NCI-H1105 (cell line): ENCODE measurements at places on chromosomes 12 and 14.

GRCh38 chr14:55297611-55298499 lies 26.6 kb downstream of the FBXO34 start:
- DNase-seq: no peak

DNA sequence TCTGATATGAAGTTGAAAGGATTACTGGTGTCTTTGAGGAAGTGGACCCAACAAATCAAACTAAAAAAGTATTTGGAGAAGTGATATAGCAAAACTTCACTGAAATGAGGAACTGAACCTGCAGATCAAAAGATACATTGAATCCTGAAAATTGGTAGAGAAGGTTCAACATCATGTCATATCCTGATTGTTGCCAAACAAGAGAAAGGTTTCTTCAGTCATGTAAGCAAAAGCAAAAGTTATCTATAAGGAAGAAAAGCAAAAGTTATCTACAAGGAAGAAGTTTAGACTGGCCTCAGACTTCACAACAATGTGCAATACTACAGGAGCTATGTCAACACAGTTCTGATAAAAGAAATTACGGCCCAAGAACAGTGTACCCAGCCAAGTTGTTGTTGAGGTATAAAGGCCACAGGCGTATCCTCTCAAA lies 142.7 kb downstream of the RAD51B start:
- DNase-seq: no peak

DNA sequence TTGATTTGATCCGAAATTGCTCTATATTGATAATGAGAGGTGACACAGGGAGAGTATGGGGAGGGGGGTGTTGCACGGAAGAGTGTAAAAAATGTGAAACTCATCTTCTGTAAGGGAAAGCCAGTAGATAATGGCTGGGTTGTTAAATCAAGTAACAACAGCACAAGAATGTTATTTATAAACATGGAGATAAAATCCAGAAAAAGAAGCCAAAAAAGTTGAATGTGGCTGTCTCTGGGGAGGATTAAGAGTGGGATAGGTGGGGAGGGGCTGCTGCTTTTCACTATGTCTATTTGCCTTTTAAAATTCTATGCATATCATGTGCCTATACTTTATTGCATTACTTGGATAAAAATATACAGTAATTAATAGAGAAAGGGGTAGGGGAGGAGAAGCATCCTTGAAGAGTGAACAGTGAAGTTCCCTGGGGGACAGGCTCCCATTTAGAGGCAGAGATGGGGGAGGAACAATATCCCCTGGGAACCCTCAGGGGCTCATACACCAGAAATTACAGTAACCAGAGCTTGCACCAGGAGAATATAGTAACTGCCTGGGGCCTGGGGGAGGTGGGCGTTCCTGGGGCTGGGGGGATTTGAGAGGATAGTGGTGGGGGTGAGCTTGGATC lies 39.2 kb upstream of the ANKRD9 start:
- DNase-seq: no peak

GRCh38 chr14:67360470-67361206 lies 510 bp downstream of the EIF2S1 start:
- DNase-seq: no peak

DNA sequence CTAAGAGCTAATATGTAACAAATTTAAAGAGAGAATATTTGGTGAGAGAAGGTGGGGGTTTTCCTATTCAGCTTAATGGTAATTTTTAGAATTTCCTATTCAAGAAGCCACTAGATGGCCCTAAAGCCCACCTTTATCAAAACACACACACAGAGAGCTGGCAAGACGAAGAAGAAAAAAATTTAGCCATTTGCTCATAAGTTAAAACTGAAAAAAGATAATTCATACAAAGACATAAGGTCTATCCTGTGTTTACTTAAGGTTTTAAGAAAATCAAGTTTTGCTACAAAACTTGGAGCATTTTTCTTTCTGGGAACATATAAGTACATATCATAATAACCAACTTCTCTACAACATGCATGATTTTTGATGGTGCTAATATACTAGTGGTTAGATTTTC lies 46.8 kb upstream of the PCED1B start:
- DNase-seq: peak; percentile 25

DNA sequence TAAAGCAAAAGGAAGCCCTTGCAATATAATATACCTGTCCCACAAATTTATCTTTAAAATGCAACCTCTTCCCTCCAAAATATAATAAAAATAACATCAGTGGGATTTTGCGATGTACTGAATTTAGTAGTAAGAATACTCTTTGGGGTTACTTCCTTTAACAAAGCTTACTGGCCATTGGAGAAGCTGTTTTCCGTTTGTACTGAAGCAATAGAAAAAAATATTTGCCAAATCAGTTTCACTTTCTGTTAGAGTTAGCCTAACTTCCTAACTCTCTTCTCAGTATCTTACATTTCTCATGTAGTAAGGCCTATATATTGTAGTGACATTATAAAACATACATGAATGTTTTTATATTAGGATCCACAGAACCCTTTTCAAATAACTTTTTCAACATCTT lies 3.7 kb downstream of the MAX start:
- no peak for DNase-seq

DNA sequence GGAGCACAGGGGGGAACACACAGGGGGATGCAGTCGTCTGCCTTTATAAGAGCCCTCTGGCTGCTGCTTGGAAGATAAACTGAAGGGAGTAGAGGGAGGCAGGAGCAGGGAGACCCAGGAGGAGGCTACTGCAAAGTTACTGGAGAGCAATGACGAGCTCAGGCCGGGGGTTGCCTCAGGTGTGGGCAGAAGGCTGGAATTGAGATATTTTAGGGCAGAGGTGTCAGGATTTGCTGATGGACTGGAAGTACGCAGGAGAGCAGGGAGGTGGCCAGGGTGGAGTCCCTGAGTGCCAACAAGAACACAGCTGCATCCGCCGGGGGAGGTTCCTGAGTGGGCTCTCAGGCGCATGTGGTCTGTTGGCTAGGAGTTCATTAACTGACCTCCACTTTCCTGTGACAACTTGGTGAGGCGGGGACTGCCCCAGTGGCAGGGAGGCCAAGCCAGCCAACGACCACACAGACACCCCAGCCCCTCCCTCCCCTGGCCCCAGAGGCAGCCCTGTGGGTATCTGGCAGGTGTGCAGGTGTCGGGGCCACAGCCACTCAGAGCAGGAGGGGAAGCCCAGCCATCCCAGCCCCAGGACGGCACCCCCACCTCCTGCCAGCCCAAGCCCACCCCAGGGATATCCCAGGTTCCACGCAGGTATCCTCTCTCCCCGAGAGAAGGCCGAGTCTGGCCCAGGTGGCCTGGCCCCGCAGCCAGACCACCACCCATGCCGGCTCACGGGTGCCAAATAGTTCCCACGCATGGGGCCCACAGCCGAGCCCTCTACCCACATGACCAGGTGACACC lies 85.4 kb downstream of the NCOR2 start:
- no peak for DNase-seq

GRCh38 chr14:56136571-56137452 lies 18.6 kb downstream of the PELI2 start:
- DNase-seq: no peak

DNA sequence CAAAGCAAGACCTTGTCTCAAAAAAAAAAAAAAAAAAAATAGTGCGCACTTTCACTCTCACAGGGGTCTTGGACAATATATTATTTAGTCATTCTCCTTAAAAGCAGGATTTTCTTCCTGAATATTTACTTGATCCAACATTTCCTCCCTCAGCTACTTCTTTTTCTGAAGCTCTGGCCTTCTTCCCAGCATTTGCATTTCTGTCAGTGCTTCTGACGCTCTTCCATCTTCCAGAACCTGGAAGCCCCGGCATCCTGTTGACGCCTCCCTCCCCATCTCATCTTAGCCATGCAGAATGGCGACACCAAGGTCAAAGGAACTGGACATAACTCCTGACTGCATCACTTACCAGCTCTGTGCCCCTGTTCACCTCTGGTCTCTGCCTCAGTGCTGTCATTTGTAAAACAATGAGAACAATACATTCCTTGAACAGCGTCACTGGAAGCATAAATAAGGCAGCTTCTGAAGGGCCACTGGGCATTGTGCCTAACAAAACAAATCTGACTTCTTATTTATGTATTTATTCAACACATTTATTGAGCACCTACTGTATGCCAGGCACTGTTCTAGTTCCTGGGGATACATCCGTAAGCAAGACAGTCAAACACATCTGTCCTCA lies 90.9 kb upstream of the MDM1 start:
- DNase-seq: no peak

- DNase-seq: peak; percentile 67
These were observed 289.2 kb downstream of the ADGRD1 start for GRCh38 chr12:131242741-131243496.

DNA sequence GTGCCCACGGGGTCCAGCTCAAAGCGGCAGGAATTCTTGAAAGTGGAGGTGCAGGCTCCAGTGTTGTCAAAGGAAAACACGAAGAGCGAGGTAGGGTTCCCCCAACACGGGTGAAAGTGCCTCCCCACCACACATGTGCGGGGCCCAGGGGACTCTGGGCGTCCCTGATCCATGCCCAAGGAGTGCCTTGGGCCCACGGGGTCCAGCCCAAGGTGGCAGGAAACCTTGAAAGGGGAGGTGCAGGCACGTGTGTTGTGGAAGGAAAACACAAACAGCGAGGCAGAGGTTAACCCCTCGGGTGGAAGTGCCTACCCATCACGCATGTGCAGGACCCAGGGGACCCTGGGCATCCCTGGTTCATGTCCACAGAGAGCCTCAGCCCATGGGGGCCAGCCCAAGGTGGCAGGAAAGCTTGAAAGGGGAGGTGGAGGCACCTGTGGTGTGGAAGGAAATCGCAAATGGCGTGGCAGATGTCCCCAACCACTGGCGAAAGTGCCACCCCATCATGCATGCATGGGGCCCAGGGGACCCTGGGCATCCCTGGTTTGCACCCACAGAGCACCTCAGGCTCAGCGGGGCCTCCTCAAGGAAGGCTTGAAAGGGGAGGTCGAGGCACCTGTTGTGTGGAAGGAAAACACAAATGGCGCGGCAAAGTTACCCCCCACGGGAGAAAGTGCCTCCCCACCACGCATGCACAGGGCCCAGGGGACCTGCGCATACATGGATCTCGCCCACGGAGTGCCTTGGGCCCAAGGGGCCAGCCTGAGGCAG lies 584.6 kb downstream of the ALG10 start:
- no peak for DNase-seq

GRCh38 chr12:108475396-108475795 lies 39.7 kb upstream of the FICD start:
- DNase-seq: no peak

GRCh38 chr12:68487721-68488309 lies 122.9 kb upstream of the RAP1B start:
- DNase-seq: no peak

- DNase-seq: no peak
These were observed 22.2 kb upstream of the CCND2 start for GRCh38 chr12:4251216-4251891.

GRCh38 chr12:120999191-121000120 lies 16.8 kb downstream of the C12orf43 start:
- no peak for DNase-seq

DNA sequence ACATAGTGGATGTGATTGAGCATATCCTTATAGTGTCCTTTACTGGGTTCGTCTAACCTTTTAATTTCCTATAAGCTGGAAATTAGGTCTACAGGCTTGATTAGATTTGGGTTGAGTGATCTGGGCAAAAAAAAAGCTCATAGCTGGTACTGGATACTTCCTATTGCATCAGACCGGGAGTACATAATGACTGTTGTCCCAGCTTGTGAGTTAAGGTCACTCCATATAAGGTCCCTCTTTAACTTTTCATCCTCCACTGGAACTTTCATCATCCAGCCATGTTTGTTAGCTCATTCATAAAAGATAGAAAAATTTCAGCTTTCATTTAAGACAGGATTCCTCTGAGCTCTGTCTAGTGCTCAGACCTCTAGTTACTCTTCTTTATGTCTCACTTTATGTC lies 80.8 kb downstream of the C14orf132 start:
- DNase-seq: no peak

GRCh38 chr12:6567112-6567670 lies 900 bp downstream of the NOP2 start:
- DNase-seq: no peak

DNA sequence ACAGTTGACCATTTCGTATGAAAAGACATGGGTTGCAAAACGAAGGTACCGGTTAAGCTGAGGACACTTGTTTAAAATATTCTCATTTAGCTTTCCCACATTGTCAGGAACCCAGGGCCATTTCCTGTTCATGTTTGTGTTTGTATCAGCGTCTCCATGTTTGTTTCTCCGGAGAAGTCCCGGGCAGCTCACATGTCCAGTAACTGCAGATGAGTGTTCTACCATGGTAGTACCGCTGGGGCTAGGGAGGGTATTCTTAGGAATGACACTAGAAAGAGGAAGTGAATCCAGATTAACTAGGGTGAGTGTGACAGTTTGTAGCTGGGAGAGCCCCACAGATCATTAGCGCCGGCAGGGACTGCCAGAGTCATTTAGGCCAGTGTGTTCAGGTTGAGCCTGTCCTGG lies 50.0 kb upstream of the EVL start:
- no peak for DNase-seq

- DNase-seq: no peak
These were observed 19.1 kb downstream of the RPAP3 start for GRCh38 chr12:47686645-47687240.

DNA sequence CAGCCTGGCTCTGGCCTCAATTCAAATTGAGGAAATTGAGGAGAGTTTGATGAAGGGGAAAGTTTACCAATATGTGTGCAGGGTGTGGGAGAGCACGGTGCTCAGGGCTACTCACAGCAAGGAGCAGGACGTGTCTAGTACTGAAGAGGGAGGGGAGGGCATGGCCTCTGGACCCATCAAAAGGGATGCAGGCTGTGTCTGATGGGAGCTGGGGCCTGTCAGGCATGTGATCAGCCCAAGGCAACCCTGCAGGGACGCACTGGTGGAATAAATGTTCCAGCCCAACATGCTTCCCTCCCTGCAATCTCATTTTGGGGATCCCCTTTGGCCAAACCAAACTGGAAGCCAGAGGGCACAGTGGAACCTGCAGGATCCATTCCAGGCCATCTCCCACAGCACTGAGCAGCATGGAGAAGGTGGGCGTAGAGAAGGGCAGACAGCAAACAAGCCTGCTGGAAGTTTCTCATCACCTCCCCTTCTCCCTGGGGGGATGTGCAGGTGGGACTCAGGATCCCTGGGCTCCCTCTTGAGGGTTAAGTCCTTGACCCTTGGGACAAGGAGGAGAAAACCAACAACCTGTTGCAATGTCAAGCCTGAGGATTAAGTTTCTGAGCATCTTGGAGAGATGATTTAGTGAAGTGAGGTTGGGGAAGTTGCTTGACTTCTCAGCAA lies 17.8 kb upstream of the RBM19 start:
- DNase-seq: no peak

DNA sequence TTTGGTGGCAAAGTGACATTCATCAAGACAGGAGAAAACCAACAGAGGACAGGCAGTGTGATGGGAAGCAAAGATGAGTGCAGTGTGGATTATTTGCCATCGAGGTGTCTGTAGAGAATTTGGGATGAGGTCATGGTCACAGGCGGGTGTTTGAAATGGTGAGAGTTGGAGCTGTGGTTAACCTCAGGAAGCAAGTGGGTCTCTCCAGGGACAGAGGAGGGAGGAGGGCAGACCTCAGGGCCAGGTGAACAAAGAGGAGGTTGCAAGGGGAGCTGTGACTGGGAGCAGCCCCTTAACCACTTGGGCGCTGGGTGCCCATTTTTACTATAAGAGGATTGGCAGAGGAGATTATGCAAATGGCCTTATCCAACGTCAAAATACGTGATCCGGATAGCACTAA lies 7.0 kb downstream of the FZD10 start:
- DNase-seq: no peak
